Muscle of leg (tissue), 16 donors: ENCODE measurements at places on chromosomes 7 and 10. TPM values are rescaled to one million over a fixed set of nuclear protein-coding genes. Genes with fewer than 3 reads are reported as not detected.

The ANKRD1 gene
- 128 TPM for polyA plus RNA-seq

The CH25H gene
- 0.37 TPM for polyA plus RNA-seq

The SMKR1 gene
- polyA plus RNA-seq: 0.33 TPM

The GRM8 gene
- polyA plus RNA-seq: 0.36 TPM

DNA sequence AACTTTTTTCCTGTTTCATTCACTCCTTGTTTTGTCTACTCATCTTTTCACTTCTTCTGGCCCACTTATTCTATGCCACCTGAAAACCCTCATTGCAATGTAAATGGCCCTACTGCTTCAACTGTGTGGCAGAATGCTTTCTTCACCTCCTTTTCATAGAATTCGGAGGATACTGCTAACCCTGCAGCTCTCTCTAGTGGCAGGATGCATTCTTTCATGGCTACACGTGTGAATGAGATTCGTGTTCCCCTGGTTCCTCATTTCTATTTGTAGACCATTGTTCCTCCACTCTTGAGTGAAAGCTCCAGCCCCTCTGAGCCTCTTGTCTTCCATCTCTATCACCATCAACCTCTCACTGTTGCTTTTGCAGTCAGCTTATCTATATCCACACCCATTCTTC, 20.9 kb upstream of the CYP26C1 start:
- DNase-seq: peak; percentile 27

DNA sequence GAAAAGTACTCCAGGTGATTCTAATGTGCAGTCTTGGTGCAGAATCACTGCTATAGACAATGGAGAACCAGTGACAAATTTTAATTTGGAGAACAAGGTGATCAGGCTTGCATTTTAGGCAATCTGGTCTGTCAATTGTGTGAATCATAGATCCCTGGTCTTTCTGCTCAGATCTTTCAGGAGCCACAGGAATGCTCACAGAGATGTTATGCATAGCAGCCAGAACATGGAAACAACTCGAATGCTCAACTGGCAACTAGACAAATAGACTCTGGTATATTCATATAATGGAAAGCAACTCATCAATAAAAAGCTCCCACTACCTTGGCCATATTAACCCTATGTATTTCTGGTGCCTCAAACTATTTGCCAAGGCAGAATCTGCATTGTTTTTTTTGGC, 209.1 kb downstream of the PHF14 start:
- DNase-seq: no peak

DNA sequence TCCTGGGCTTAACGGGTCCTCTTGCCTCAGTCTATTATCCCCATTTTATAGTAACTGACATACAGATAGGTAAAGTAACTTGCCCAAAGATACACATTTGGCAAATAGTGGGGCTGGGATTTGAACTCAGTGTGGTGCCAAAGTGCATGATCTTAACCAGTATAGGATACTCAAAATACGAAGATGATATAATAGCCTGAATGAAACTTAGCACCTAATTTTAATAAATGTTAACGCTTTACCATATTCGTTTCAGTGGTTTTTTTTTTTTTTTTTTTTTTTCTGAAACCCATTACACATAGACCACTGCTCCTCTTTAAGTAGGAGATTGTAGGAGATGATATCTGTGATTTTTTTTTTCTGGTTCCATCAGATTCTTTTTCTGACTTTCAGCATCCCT, 21.4 kb downstream of the ACTR3B start:
- DNase-seq: no peak
